Cerebellar nuclear complex (tissue), 1 donor: ENCODE measurements at places on chromosomes 11 and 22.

GRCh38 chr22:46295277-46295971 lies 1.2 kb upstream of the GTSE1 start:
- no peak for DNase-seq

DNA sequence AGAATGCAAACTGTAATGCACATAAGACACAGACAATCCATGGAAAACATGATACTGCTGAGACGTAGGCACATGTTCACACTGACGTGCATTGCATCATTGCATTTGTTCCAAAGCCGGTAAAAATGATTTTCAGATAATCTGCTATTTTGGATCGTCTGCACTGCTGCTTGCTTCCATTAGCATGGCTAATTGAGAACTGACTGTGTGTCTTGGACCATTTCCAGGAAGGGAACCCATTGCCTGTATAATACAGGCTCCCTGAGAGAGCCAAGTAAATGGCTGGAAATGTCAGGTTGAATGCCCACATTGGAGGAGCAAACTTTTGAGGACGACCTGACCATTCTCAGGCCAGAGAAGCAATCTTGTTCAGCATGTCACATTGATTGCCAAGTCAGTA lies 304.8 kb downstream of the ST3GAL4 start:
- DNase-seq = no peak

GRCh38 chr11:72696866-72697700 lies 22.9 kb upstream of the PDE2A start:
- no peak for DNase-seq

- DNase-seq = no peak
Observed at GRCh38 chr22:44261861-44262595, 50.7 kb downstream of the SHISAL1 start.

DNA sequence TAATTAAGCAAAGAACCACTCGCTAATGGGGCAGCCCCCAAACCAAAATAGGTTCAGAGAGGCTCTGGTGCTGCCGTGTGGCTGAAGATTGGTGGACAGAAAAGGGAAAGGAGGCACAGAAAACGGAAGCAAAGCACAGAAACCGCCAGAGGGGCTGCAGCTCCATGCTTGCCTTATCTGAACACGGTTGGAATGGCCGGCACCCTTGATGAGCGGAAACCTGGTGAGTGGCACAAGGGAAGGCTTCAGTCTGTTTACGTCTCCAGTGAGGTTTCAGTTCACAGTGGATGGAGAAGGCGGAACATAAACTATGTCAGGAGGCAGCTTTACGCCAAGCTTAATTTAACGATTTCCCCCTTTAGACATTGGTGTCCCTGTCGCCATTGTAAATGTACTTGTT lies 5.2 kb upstream of the PRR33 start:
- no peak for DNase-seq

- no peak for DNase-seq
Observed at GRCh38 chr22:26463101-26463661, 20.4 kb downstream of the HPS4 start.

- DNase-seq = no peak
Observed at GRCh38 chr11:126391970-126392632, 36.6 kb downstream of the ST3GAL4 start.

GRCh38 chr11:19307498-19307897 lies 66.8 kb upstream of the E2F8 start:
- no peak for DNase-seq
